Hippocampal formation (tissue), 2 donors: ENCODE measurements at places on chromosomes 1 and 21.

DNA sequence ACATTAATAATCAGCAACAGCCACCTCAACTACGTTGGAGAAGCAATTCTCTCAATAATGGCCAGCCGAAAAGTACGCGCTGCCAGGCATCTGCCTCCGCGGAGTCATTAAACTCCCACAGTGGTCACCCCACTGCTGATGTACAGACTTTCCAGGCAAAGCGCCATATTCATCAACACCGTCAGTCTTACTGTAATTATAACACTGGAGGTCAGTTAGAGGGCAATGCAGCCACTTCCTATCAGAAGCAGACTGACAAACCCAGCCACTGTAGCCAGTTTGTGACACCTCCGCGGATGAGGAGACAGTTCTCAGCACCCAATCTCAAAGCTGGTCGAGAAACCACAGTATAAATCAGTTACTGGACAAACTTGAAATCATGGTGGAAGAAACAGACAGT is 93.9 kb downstream of the KIF1B start:
- no peak for DNase-seq

GRCh38 chr1:240527086-240527485 is 84.9 kb downstream of the GREM2 start:
- DNase-seq: no peak

- no peak for DNase-seq
These were observed 413.4 kb upstream of the ADAMTS5 start for GRCh38 chr21:27380303-27380702.

DNA sequence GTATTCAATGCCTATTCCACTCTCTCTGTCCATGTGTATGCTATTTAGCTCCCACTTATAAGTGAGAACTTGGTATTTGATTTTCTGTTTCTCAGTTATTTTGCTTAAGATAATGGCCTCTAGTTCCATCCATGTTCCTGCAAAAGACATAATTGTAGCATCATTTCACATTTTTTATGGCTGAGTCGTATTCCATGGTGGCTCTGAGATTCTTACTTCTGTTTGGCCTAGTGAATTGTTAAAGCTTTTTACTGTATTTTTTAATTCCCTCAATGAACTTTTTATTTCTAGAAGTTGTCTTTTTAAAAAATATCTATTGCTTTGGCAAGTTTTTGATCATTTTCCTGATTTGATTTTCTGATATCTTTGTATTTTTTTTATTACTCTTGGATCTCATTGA is 635.6 kb downstream of the PLA2G4A start:
- no peak for DNase-seq

DNA sequence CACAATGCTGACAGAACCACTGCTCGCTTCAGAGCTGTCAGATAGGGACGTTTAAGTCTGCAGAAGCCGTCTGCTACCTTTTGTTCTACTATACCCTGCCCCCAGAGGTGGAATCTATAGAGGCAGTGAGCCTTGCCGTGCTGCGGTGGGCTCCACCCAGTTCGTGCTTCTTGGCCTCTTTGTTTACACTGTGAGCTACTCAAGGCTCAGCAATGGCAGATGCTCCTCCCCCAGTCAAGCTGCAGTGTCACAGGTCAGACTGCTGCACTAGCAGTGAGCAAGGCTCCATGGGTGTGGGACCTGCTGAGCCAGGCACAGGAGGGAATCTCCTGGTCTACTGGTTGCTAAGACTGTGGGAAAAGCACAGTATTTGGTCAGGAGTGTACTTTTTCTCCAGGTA is 47.1 kb downstream of the LEPR start:
- no peak for DNase-seq

GRCh38 chr1:9084906-9085305 is 15.5 kb upstream of the SLC2A5 start:
- no peak for DNase-seq

GRCh38 chr1:154742606-154743005 is 127.5 kb downstream of the KCNN3 start:
- DNase-seq: no peak

DNA sequence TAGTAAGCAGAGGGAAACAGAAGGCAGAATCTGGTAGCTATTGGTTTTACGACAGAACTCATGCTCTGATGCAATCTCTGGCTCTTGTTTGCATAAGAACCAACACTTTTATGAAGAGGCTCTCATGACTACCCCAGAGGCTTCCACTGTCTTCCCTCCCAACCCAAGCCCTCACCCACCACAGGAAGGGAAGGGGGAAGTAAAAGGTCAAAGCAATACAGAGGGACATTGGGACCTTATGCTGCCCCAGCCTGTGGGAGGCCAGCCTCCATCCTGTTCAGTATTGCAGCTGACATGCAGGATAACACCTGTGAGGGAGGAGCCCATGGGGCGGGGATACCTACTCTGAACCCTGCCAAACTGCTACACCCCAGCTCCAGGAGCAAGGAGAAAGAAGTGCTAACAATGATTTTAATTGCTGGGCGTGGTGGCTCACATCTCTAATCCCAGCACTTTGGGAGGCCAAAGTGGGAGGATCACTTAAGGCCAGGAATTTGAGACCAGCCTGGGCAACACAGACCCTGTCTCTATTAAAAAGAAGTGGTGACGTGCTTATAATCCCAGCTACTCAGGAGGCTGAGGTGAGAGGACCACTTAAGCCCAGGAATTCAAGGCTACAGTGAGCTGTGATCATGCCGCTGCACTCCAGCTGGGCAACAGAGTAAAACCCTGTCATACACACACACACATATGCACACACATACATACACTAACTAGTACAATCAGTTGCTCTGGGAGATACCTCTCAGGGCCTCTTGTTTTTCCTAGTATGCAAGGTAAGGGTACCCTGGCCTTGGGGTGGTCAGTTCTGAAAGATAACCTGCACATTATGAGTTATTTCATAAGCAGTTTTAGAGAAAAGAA is 9.5 kb downstream of the MR1 start:
- no peak for DNase-seq

DNA sequence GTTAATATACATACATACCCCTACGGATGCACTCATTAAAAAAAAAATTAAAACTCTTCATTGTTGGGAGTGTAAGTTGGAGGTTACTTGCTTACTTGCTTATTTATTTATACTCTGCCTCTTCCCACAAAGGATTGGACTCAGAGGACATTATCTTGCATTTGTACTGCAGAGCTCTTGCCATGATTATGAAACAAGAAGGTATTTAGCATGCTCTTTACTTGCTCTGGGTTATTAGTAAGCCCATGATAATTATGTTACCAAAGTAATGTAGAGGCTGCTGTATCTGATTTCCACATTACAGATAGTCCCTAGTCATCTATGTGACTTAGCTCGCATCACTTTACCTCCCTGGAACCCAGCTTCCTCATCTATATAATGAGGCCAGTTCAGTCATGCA is 355.1 kb upstream of the PTBP2 start:
- DNase-seq: no peak

GRCh38 chr1:32592943-32593342 is 53.7 kb downstream of the ZBTB8A start:
- no peak for DNase-seq

GRCh38 chr1:107942814-107943213 is 22.2 kb downstream of the VAV3 start:
- no peak for DNase-seq

- no peak for DNase-seq
These were observed 299.2 kb downstream of the GPATCH2 start for GRCh38 chr1:217331698-217332097.

GRCh38 chr1:23594927-23595353 is 35.6 kb upstream of the ID3 start:
- DNase-seq: no peak

- no peak for DNase-seq
These were observed 603.0 kb downstream of the MATN1 start for GRCh38 chr1:30120245-30121000.

DNA sequence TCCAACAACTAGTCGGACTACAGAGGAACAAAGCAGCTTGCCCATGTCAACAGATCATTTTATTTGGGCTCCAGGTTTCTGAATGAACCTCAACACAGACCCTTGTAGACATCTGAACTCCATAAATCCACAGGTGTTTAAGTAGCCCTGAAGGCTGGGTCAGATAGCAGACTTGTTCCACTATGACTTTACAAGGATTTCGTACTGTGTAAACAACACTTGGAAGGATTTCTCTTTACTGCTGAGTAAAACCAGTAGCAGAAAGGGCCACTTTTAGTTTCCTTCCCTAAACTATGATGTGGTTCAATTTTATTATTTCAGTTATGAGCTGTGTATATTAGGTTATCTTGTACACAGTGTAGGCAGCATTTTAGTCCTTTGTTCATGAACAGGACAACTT is 316.4 kb upstream of the ADGRL2 start:
- DNase-seq: no peak

DNA sequence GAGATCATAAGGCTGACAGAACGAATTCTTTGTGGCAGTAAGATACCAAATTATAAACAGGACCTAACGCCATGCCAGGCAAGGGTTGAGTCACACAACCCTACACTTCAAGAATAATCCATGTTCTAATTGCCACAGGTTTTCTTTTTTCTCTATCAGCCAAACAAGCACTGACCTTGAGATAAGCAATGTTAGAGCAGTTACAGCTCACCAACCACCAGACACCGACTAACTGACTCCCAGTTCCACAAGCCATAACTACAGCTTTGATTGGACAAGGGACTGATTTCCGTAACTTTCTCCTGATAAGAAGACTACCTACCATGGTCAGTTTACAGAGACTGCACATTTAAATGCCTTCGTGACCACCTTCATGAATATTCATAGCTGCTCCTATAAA is 149.6 kb downstream of the PTPRU start:
- no peak for DNase-seq

DNA sequence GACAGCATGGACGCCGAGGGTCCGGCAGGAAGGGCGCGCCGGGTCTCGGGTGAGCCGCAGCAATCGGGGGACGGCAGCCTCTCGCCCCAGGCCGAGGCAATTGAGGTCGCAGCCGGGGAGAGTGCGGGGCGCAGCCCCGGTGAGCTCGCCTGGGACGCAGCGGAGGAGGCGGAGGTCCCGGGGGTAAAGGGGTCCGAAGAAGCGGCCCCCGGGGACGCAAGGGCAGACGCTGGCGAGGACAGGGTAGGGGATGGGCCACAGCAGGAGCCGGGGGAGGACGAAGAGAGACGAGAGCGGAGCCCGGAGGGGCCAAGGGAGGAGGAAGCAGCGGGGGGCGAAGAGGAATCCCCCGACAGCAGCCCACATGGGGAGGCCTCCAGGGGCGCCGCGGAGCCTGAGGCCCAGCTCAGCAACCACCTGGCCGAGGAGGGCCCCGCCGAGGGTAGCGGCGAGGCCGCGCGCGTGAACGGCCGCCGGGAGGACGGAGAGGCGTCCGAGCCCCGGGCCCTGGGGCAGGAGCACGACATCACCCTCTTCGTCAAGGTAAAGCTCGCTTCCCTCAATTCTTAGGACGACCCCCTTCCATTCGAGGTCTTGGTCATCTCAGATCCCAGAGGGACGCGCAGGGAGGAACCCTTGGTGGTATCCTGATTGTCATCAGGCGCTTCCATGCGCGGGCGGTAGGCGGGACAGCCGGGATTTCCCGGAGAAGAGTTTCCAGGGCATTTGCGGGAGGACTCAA is 1.6 kb downstream of the CLIC6 start:
- no peak for DNase-seq

DNA sequence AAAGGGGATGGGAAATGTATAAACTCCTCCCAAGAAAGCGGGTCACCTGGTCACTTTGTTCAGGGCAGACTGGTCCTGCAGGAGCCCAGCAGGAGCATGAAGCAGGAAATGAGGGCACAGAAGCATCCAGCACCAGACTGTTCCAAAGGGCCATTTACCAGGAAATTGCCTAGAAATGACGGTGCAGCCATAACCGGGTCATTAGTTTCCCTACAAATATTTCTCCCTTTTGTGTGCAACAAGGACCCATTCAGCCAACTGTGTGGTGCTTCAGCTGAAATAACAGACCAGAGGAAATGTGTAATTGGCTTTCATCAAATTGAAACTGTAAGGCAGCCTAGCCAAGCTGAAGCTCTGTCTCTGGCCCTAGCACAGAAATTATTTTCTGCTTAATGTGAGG is 7.6 kb upstream of the CTTNBP2NL start:
- no peak for DNase-seq

GRCh38 chr1:77961392-77961791 is 17.5 kb downstream of the FUBP1 start:
- DNase-seq: no peak

DNA sequence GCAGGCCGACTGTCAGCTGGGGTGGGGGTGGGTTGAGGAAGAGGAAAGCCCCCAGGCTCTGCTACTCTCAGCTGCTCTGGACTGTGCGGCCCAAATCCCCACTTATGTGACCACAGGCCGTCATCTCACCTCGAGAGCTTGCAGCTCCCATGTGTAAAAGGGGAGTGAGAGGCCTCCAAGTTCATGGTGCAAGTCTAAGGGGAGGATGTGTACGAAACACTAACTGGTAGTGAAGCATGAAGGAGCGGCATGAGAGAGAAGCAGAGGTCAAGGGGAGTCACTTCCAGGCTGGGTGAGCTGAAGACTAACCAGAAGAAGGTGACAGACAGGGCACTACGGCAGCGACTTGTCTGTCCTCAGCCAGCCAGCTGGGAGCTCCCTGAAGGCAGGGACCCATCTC is 43.8 kb downstream of the GLIS1 start:
- no peak for DNase-seq

DNA sequence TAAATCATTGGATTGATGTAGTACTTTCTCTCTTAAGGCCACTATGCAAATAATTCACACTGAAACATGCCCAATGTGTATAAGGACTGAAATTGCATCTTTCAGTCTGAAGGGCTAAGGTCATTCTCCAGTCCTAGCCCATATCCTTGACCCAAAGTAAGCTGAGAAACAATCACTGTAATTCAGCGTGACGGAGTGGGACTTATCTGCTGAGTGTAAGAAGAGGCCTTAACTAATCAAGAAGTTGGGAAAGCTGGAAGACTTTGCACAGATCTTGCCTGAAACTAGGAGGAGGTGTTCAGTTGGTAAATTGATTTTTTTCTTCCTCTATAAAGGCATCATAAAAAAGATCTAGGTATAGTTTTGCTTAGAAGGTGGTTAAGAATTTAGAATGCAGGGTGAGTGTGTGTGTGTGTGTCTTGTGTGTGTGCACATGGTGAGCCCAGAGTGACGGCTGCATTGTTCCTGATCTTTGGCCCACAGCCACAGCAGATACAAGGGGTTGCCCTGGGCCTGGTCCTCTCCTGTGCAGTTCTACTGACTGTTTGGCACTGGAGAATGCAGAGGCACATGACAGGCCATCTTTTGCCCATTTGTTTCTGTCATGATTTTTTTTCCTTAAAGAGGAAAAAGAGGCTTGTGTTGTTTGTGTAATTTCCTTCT is 13.3 kb upstream of the PPP2R5A start:
- no peak for DNase-seq

GRCh38 chr1:31208361-31208945 is 31.2 kb downstream of the NKAIN1 start:
- no peak for DNase-seq

GRCh38 chr1:222010306-222010705 is 268.4 kb upstream of the DUSP10 start:
- DNase-seq: no peak

GRCh38 chr1:159266832-159267231 is 35.3 kb upstream of the FCER1A start:
- no peak for DNase-seq
